H1 (cell line): ENCODE measurements at places on chromosomes 4 and X.

- H3K27me3 ChIP-seq: no peaks in the 10 kb centered on the region
- DNase-seq: no peak
- H3K4me1 ChIP-seq: no peaks in the 10 kb centered on the region
- H3K27ac ChIP-seq: no peak overlapping the region
These were observed 232.4 kb downstream of the LDB2 start for GRCh38 chr4:16665942-16666551.

DNA sequence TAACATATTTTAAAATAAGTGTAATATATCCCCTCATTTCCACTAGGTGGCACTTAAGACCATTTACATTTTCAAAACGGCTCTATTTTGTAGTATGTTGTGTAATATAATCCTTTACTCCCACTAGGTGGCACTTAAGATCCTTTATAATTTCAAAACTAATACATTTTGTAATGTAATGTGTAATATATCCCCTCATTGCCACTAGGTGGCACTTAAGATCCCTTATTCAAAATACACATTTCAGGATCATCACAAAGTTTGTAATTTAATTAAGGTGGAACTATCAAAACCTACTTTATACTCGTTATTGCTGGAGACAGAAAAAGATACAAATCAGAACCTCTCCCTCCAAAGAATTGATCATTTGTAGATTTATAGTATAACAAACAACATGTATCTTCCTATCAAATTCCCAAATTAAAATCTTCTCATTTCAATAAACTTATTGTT, 132.5 kb downstream of the ARHGAP6 start:
- H3K4me3 ChIP-seq: no peak overlapping the region
- H3K27me3 ChIP-seq: no peaks in the 10 kb centered on the region

- 0 out of 2 replicates have a peak overlapping the region, but pooled peaks have one; percentile 18 for H3K27ac ChIP-seq
- peak; percentile 19 for DNase-seq
- H3K4me1 ChIP-seq: no peaks in the 10 kb centered on the region; the same call in 1 of the 2 replicates
These were observed 33.6 kb upstream of the NOCT start for GRCh38 chr4:138981930-138982390.

DNA sequence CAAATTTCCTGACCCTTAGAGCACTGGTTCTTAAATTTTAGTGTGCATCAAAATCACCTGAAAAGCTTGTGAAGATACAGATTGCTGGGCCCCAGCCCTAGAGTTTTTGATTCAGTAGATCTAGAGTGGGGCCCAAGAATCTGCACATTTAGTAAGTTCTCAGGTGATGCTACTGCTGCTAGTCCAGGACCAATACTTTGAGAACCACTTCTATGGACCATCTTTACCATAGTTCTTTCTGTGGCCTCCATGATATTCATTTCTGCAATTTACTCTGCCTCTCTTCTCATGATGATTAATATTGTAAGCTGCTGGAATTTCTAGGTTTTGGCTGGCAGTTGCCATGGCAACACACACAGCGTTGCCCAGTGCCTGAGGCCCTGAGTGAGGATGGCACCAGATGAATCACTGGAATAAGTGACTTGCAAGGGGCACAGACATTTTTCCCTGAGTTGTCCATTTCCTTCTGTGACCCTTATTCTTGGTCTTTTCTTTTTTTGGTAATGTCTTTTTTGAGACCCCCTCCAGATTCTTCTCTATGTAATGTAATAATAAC, 83.6 kb downstream of the PPP1R2C start:
- no peak for DNase-seq
- H3K36me3 ChIP-seq: no peaks in the 10 kb centered on the region
- H3K4me1 ChIP-seq: no peaks in the 10 kb centered on the region
- H3K4me3 ChIP-seq: no peak overlapping the region

DNA sequence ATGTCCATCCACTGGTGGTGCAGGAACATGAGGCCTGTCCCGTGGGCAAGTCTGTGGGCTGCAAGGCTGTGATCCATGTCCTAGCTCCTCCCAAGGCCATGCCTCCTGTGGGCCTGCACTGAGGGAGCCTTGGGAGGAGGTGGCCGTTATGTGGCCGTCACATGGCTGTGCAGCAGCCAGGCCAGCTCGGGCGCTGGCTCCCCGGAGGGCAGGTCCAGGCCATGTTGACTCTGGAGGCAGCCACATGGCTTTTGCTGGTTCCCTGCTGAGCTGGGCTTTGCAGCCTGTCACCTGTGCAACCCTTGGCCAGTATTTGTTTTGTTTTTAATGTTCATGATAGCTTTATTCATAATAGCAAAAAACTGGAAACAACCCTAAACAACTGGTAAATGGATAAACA, 13.3 kb downstream of the ADRA2C start:
- H3K4me3 ChIP-seq: no peak overlapping the region
- no peaks in the 10 kb centered on the region for H3K27me3 ChIP-seq
- no peaks in the 10 kb centered on the region for H3K36me3 ChIP-seq
- no peak overlapping the region for H3K27ac ChIP-seq
- H3K4me1 ChIP-seq: peaks cover 7% of the 10 kb centered on the region
- DNase-seq: no peak

GRCh38 chr4:22338796-22339195, 177.1 kb downstream of the ADGRA3 start:
- no peaks in the 10 kb centered on the region for H3K4me1 ChIP-seq
- H3K36me3 ChIP-seq: no peaks in the 10 kb centered on the region
- no peak overlapping the region for H3K4me3 ChIP-seq
- no peak for DNase-seq
- H3K27ac ChIP-seq: no peak overlapping the region
- no peaks in the 10 kb centered on the region for H3K27me3 ChIP-seq

DNA sequence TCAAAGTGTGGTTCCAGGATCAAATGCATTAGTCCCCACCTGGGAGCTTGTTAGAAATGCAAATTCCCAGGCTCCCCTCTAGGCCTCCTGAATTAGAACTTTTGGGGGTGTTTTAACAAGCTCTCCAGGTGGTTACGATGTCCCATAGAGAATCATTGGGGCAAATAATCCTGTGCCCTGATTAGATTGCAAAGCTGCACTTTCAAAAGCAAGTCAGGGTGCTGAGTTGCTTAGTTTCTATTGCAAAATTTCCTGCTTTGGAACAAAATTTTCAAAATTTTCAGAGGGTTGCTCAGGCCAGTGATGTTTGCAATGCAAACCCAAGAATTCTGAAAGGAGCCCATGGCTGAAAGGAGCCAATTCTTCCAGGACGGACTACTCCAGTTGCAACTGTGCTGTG, 71.0 kb downstream of the MGST2 start:
- H3K36me3 ChIP-seq: no peaks in the 10 kb centered on the region
- no peak overlapping the region for H3K4me3 ChIP-seq
- DNase-seq: no peak

DNA sequence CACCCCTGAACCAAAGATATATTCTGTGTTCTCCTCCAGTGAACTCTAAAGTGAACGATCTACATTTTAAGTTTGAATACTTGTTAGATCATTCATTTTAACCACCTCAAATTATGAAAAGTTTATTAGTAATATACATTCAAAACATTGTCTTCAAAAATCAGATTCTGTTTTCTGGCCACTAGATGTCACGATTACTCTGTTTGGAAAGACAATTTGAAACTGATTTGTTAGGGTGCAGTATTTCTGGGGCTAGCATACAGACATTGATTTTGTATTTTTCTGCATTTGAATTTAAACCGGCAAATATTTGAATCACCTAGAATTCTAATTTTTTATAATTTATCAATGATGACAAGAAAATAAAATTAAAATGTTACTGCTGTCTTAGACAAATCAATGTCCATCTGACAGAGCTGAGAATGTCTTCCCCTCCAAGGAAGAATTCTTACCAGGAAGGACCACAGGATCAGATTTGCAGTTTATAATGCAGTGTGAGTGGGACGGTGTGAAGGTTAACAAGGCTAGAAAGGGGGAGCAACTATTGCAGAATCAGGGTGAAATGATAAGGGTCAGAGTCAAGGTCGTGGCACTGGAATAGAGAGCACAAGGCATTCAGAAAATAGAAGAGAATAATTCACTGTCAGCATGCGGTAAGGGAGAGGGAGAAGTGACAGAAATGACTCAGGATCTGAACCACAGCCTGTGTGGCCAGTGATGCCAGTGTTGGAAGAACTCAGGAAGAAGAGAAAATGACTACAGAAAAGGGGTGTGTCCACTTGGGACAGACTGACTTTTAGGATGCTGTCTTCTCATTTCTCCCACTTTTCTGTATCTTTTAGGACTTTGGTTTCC, 91.6 kb downstream of the ANXA10 start:
- no peaks in the 10 kb centered on the region for H3K36me3 ChIP-seq
- H3K27me3 ChIP-seq: no peaks in the 10 kb centered on the region
- H3K27ac ChIP-seq: no peak overlapping the region
- no peak overlapping the region for H3K4me3 ChIP-seq
- H3K4me1 ChIP-seq: no peaks in the 10 kb centered on the region

DNA sequence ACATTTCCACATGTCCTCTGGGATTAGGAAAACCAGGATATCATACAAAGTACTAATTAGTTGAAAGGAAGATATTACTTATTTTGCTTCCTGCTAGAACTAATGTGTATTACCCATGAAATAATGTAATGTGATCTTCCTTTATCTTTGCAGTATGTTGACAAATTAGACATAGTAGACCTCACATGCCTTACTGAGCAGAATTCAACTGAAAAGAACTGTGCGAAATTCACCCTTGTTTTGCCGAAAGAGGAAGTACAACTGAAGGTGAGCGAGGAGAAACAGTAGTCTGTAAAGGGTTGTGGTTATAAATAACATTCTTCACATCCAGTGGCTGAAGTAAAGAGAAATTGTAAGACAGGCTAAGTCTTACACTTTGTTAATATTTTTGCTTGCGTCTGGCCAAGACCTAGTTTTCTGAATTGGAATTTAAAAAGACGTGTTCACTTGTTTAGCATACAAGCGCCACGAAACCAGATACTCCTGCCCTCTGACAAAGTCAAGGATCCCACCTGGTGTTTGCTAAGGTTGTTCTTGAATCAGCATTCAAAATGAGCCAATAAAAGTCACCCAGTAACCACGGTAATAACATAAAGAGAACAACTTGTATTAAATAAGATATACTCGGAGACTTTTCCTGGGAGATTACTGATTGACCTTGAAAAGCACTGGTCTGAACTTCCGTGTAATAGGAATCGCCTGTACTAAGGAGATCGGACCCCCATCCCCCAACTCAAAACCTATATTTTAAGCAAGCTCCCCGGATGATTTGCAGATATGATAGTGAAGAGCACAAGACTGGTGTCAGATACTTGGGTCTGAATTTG, 16.9 kb downstream of the STAP1 start:
- H3K4me3 ChIP-seq: no peak overlapping the region
- H3K27ac ChIP-seq: peak overlapping the region; percentile 27; the same call in 1 of the 2 replicates
- H3K27me3 ChIP-seq: no peaks in the 10 kb centered on the region
- H3K4me1 ChIP-seq: no peaks in the 10 kb centered on the region
- no peaks in the 10 kb centered on the region for H3K36me3 ChIP-seq

- H3K27ac ChIP-seq: no peak overlapping the region
- no peaks in the 10 kb centered on the region for H3K36me3 ChIP-seq
- no peaks in the 10 kb centered on the region for H3K4me1 ChIP-seq
- no peak overlapping the region for H3K4me3 ChIP-seq
- no peaks in the 10 kb centered on the region for H3K27me3 ChIP-seq
These were observed 2.9 kb upstream of the GRPR start for GRCh38 chrX:16120431-16120830.

DNA sequence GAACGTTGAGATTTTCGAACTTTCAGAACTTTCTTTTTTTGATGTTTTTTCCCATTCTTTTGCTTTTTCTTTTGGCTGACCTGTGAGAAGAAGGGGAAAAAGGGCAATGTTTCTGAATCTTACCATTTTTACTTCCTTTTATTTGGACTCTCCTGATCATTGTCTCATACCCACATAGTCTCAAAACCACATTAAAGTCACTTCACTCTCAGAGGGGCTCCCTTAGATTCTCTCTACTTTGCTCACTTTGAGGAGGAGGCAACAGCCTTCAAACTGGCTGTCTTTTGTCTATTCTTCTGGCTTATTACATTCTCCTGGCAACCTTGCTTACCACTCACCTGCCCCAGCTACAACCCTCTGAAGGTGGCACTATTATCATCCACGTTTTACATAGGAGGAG, 3.7 kb downstream of the CXCL9 start:
- H3K36me3 ChIP-seq: no peaks in the 10 kb centered on the region
- H3K27ac ChIP-seq: no peak overlapping the region
- no peak for DNase-seq

DNA sequence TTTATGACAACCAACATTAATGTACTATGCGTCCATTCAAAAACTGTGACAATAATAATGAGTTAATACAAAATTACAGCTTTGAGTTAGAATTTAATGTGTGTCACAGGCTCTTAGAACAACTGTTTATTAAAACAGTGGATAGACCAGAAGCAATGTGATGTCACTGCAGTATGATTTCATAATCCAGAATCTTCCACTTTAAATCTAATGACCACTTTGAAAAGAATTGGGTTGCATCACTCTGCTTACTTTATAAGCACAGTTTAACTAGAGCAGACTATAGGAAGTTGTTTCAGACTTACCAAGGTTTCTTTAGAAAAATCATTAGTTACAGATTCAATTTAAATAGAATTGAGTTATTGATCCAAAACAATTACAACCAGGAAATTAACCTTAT, 758.5 kb downstream of the KCTD8 start:
- no peaks in the 10 kb centered on the region for H3K36me3 ChIP-seq
- no peak overlapping the region for H3K4me3 ChIP-seq
- H3K27me3 ChIP-seq: no peaks in the 10 kb centered on the region
- H3K27ac ChIP-seq: no peak overlapping the region
- DNase-seq: no peak

- H3K36me3 ChIP-seq: no peaks in the 10 kb centered on the region
- H3K4me3 ChIP-seq: no peak overlapping the region
- DNase-seq: no peak
- H3K4me1 ChIP-seq: no peaks in the 10 kb centered on the region
These were observed 41.5 kb downstream of the ACE2 start for GRCh38 chrX:15559227-15559626.

DNA sequence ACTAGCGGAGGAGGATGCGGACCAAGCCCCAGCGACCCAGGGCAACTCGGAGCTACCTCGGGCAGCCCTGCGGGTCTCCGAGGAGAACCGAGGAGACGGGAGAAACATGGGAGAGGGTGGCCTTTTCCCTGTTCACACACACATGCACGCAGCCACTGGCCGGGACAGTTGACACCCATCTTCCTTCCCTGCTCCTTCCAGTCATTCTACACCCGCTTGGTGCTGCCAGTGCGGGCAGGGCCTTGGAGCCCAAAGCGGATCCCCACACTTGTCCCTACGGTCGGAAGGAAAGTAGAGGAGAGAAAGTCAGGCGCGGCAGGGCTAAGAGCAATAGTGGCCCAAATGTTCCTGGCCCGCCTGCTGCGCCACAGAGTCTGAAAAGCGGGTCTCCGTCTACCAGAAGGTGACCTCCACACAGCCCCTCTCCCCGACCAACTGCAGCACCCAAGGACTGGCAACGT, 1.1 kb upstream of the PPP3CA start:
- H3K27me3 ChIP-seq: no peaks in the 10 kb centered on the region
- no peaks in the 10 kb centered on the region for H3K36me3 ChIP-seq
- DNase-seq: peak; percentile 73
- peak overlapping the region; percentile 98 for H3K4me3 ChIP-seq

DNA sequence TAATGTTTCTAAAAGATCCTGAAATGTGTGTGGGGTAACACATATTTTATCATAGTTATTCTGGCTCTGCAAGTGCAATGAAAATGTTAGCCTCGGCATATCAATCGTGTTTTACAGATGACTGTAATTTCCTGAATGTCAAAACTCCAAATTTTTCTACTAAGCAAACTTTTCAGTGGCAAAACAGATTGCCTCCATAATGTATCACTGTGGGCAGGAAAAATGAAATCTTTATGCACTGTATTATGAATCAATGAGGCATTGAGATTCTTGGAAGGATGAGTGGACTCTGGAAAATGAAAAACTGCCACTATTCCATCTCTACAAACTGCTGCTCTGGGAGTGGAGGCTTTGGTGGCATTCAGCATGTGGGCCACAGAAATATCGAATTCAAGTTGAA, 160.1 kb upstream of the MBNL3 start:
- no peak for DNase-seq
- no peaks in the 10 kb centered on the region for H3K27me3 ChIP-seq
- no peak overlapping the region for H3K27ac ChIP-seq
- no peaks in the 10 kb centered on the region for H3K36me3 ChIP-seq
- H3K4me1 ChIP-seq: peaks cover 3% of the 10 kb centered on the region
